Urothelium cell line (cell line): ENCODE measurements at places on chromosomes 4 and X.

- no peak for DNase-seq
These were observed 56.5 kb downstream of the ZNF674 start for GRCh38 chrX:46488712-46489111.

DNA sequence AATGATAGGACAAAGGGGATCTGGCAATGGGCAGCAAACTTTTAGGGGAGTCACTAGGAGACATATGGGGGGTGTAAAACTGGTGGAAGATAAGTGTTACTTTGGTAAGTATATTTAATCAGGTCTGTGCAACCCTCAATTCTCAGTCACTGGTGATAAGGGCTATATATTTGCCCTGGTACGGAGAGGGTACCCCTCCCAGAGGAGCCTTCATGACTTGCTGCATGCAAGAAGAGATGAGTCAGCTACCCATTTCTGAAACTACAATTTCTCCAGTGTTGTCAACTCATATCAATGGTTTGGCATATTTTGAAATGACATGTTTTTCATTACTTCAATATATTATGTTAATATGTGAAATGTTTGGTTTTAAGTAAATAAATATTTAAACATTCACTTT lies 14.3 kb downstream of the SMARCAD1 start:
- no peak for DNase-seq

DNA sequence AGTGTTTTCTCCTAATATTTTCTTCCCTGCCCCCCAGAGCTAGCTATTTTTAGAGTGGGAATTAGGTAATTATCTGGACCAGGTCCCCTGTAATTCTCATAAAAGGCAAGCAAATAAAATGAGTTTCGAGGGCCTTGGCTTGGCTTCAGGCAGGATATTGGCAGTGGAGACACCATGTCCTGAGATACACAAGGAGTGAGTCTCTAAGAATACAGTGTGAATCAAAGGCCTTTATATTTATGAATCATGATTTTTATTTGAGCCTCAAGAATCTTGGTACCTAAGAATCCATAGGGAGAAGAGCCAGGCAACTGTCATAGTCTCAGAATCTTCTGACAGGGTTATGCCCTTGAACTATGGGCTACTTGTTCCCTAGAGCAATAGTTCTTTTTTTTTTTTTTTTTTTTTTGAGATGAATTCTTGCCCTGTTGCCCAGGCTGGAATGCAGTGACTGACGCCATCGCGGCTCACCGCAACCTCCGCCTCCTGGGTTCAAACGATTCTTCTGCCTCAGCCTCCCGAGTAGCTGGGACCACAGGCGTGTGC lies 205.4 kb downstream of the LDB2 start:
- DNase-seq, result peak; percentile 13

DNA sequence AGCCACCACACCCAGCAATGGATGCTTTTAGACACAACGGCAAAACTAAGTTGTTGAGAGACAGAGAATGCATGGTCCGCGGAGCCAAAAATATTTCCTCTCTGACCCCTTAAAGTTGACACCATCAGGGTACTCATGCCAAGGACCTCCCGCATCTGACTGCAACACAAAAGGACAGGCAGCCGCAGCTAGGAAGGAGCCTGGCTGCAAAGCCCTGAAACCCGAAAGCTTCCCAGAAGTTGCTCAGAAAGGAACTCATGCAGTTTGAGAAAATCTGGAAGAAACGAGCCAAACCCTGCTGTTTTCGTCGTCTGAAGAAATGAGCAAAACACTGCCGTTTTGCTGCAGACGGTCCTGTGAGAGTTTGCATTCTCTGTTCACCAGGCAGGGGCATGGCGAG lies 16.5 kb downstream of the DHRSX start:
- no peak for DNase-seq

DNA sequence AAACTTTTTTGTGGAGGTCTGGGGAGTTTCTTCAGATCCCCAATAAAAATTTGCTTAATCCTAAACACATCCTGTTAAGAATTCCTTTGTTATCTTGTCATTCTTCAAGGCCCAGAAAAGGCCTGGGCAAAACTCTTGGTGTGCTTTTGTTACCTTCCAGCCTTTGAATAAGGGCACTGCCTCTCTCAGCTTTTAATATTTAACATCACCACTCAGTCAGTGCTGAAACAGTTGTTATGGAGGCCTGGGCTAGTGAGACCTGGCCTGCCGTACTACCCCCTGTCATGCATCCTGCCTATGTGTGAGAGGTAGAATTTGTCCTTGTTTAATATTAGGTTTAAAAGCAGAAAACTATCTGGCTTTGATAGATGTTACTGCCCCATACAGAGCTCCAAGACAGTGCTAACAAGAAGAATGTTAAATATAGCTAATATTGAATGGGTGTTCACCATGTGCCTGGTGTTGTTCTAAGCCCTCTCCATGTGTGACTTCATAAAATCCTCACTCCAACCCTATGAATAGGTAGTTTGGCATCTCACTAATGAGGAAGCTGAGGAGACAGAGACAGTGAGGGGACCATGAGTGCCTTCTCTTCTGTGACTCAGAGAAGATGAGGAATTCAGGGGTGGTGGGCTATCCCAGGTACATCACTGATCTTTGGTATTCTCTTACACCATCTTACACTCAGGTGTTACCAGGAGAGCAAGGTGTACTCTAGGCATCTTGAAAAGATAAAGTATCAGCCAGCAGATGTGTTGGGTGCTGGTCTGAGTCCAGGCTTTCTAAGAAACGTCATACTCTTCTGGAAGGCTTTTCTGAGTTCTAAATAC lies 6.2 kb downstream of the PPP1R2C start:
- DNase-seq, result no peak

DNA sequence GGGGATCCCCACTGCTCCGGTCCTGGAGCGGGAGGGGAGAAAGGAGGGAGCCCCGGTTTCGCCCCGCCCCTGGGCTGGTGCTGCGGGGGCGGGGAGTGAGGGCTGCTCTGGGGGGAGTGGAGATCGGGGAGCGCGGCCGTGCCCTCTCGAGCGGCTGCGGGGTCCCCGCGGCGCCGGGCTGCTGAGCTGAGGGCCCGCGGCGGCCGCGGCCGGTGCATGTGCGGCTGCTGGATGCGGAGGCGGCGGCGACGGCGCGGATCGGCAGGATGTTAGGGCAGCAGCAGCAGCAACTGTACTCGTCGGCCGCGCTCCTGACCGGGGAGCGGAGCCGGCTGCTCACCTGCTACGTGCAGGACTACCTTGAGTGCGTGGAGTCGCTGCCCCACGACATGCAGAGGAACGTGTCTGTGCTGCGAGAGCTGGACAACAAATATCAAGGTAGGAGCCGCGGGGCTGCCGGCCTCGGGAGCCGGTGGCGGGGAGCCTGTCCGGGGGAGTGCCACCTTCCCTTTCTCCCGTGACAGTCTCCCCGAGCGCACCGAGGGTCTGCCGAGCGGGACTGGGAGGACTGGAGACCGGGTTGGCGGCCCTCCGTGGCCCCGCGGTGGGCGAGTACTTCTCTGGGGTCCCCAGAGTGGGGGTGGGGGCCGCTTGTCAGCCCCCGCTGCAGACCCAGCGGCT lies at the start of gene ING2:
TSS of gene ING2 (plus strand) at position 129 of the 681 bp plus-strand sequence. CDS start at position 267, 138 bp downstream.
- peak; percentile 81 for DNase-seq

DNA sequence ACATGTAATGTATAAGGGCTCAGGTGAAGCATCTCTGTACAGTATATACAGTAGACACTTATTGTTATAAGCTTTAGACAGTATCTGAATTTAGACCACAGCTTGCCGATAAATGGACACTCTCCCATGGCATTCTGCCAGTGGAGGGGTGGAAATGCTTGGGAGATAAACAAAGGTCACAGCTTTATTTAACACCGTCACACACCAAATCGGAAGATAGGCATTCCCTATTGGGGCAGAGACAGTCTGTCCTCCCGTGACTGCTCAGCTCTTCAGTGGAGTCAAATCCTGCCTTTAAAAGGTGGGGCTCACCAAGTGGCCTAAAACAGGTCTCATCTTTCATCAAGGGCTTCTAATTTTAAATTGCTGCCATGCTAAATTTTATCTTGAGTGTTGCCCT lies 178.8 kb downstream of the CAMK2D start:
- no peak for DNase-seq

- no peak for DNase-seq
These were observed 114.8 kb downstream of the HMX1 start for GRCh38 chr4:8756816-8757215.

GRCh38 chr4:156958276-156959074 lies 13.1 kb downstream of the PDGFC start:
- no peak for DNase-seq
